Stimulated activated CD4-positive, alpha-beta T cell treated with anti-CD3 and anti-CD28 coated beads, Interleukin-12 subunit alpha, Interleukin-12 subunit beta, amount 100 ng/mL, for 48 hours (primary cell): ENCODE measurements at places on chromosomes 16 and 17.

DNA sequence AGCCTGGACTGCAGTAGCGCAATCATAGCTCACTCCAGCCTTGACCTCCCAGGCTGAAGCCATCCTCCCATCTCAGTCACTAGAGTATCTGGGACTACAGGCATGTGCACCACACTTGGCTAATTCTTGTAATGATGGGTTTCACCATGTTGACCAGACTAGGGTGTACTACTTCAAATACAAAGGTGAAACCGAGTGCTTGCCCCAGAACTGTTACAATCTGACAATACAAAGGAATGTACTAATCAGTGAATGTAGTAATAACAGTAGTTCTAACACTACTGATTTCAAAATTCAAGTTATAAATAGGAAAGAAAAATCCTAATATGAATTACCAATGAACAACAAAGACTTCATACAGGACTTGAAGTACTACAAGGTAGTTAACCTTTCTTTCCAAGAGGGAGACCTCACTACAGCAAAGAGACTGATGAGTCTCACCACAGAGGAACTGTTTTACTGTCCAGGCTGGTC is 24.4 kb downstream of the CRK start:
- no peak for DNase-seq

- DNase-seq = peak; percentile 21
These were observed 19.5 kb downstream of the ATP2A3 start for GRCh38 chr17:3944485-3945388.

- peak; percentile 30 for DNase-seq
These were observed 761 bp downstream of the GAN start for GRCh38 chr16:81315271-81316175.

DNA sequence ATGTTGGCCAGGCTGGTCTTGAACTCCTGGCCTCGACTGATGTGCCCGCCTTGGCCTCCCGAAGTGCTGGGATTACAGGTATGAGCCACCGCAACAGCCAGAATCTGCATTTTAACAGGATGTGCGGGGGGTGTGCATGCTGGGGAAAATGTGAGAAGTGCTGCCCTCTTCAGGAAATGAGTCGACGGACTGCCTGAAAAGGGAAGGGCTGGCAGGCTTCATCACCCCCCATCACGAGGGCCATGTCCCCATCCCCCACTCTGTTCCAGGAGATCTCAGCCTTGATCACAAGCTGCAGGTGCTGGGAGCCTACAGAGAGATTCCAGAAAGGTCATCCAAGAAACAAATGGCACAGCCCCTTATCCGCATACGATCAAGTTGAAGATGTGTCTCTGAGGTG is 195.3 kb upstream of the RPL38 start:
- peak; percentile 34 for DNase-seq

DNA sequence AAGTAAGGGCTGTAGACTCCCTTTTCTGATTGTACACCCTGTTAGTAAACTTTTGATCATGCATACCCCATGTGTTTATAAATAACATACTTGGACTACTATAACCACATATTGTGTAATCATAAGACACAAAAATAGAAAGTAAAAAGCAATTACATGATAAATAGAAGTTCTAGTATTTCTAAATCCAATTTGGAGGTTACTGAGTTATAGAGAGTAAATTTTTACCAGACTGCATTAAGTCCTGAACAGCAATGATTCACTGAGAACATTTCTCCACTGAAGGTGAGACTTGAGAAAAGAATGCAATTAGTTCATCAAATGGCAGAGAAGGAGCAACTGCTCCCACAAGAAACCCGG is 7.7 kb upstream of the TBKBP1 start:
- DNase-seq = no peak

DNA sequence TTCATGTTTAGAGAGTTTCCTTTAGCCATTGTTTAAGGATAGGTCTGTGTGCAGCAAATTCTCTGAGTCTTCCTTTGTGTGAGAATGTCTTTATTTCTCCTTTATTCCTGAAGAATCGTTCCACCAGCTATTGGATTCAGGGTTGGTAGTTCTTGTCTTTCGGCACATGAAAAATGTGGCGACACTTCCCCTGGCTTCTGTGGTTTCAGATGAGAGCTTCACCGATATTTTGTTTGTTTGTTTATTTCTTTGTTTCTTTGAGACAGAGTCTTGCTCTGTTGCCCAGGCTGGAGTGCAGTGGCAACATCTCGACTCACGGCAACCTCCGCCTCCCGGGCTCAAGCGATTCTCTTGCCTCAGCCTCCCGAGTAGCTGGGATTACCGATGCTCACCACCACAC is 18.6 kb downstream of the MPO start:
- no peak for DNase-seq
